Stimulated activated CD8-positive, alpha-beta memory T cell treated with anti-CD3 and anti-CD28 coated beads, Interleukin-7, amount 100 ng/mL, for 4 hours (primary cell): ENCODE measurements at places on chromosomes 4 and X.

DNA sequence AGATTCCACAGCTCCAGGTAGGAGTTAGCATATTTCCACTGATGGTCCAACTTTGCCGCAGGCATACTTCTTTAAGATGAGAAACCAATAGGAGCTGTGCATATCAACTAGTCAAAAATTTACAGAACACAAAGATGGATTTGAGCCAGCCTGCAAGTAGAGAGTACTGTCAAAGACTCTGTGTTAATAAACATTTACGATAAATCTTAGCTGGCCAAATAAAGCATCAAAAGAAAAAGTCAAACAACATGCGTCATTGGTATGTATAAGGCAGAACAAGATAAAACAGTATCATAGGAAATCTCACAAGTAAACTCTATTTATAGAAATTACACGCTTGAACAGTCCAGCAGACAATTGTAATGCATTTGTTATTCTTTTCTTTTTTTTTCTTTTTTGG, 907.4 kb upstream of the AGA start:
- DNase-seq = no peak

- no peak for DNase-seq
Measured at GRCh38 chr4:85769009-85769408, 294.1 kb downstream of the ARHGAP24 start.

GRCh38 chr4:147760176-147760575, 28.3 kb downstream of the ARHGAP10 start:
- no peak for DNase-seq

DNA sequence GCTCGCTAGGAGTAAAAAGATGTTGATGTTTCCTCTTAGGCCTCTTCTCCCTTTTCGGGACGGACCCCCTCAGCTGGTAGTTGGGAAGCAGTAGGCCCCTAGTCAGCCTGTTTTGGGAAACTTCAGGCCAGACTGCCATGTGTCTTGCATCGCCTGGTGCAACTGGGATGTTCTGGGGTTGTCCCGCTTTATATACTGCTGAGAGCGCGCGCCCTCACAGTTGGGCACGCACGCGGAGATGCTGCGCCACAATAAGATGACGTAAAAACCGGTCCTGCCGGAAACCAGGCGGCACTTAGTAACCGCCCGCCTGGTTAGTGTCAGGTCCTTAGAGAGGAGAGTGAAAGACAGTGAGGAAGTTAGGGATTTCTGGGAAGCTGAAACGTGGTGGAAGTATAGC, 231.3 kb upstream of the CT83 start:
- DNase-seq = no peak

GRCh38 chr4:165328708-165329107, 1.2 kb downstream of the MSMO1 start:
- DNase-seq = no peak

DNA sequence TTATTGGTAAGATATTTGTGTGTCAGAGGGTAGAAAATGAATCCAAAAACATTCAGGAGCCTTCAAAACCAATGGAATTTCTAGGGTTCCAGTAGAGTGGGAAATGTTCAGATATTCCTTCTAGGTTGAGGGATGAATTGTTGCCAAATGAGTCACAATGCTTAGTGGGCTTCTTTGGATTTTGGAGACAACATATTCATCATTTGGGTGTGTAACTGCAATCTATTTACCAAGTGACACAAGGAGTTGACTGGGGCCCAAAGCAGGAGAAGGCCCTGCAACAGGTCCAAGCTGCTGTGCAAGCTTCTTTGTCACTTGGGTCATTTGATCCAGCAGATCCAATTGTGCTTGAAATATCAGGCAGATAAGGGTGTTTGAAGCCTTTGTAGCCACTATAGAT, 551.5 kb upstream of the PITX2 start:
- no peak for DNase-seq

GRCh38 chrX:94914235-94914634, 1240.2 kb downstream of the FAM133A start:
- no peak for DNase-seq

DNA sequence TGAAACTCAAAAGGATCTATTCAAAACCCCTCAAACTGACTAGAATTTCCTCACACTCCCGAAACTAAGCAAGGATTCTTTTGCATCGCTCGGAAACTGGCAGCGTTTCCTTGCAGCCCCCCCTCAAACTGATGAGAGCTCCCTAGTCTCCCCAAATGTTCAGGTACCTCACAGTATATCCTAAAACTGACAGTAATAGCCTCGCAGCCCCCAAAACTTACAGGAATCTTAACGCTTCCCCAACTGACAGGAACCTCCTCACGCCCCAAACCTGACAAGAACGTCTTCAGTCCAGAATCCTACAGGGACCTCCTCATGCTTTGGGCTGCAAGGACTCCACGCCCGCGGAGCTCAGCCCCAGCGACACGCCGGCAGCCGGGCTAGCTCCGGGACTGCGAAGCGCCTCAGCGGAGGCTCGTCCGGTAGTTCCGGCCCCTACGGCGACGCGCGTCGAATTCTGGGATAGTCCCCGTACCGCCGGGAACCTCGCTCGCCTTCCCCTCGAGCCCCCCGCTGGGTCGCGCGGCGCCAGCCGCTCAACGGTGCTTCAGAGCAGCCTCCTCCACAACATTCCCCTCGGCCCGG, 640 bp downstream of the PHF8 start:
- DNase-seq = no peak

GRCh38 chr4:31052519-31052918, 332.4 kb downstream of the PCDH7 start:
- DNase-seq = no peak

GRCh38 chr4:182697094-182697493, 220.1 kb downstream of the DCTD start:
- no peak for DNase-seq

DNA sequence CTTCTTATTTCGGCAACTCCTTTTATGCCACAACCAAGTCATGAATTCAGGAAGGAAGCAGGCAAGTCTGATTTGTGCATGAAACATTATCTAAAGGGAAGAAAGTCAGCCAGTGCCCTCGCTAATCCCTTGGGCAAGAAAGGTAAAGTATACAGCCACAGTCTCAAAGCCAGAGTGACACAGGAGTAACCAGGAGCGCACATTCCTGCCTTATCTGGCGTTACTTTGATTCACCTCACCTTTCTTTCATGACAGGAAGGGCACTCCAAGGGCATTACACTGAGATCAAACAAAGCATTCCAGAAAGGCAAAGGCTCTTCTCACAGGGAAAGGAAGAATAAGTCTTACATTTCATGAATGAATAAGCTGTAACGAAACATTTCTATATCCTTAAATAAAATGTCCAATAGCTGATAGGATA, 38.8 kb downstream of the FAT1 start:
- no peak for DNase-seq

DNA sequence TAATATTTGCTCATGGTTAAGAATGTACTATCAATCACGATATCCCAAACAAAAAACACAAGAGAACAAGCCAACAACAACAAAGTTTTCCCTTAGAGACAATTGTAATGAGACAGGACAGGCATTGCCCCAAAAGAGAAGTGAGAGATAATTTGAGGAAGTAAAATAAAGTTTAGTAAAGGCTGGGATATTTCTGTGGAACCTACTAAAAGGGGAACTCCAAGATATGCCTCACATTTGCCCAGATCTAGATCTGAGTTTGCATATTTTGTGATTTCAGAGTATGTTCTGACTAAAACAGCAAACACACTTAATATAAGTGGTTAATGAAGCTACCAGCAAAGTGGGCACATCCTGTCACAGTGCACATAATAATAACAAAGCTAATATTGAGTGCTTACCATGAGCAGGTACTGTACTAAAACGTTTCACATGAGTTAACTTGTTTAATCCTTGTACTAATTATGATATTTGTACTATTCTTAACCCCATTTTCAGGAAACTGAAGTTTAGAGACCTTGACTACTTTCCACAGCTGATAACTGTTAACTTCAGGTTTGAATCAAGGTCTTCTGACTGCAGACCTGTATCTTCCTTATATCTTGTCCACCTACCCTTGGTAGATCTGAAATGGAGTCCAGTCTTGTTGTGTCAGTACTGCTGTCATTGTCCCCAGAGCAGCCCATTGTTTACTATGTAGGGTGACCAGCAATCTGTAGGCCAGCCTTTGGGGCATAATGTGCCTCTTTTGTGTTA, 26.0 kb upstream of the BMP2K start:
- no peak for DNase-seq

- DNase-seq = no peak
Measured at GRCh38 chr4:73600954-73601353, 19.3 kb downstream of the RASSF6 start.

- DNase-seq = no peak
Measured at GRCh38 chr4:72375073-72375736, 193.8 kb downstream of the ADAMTS3 start.

DNA sequence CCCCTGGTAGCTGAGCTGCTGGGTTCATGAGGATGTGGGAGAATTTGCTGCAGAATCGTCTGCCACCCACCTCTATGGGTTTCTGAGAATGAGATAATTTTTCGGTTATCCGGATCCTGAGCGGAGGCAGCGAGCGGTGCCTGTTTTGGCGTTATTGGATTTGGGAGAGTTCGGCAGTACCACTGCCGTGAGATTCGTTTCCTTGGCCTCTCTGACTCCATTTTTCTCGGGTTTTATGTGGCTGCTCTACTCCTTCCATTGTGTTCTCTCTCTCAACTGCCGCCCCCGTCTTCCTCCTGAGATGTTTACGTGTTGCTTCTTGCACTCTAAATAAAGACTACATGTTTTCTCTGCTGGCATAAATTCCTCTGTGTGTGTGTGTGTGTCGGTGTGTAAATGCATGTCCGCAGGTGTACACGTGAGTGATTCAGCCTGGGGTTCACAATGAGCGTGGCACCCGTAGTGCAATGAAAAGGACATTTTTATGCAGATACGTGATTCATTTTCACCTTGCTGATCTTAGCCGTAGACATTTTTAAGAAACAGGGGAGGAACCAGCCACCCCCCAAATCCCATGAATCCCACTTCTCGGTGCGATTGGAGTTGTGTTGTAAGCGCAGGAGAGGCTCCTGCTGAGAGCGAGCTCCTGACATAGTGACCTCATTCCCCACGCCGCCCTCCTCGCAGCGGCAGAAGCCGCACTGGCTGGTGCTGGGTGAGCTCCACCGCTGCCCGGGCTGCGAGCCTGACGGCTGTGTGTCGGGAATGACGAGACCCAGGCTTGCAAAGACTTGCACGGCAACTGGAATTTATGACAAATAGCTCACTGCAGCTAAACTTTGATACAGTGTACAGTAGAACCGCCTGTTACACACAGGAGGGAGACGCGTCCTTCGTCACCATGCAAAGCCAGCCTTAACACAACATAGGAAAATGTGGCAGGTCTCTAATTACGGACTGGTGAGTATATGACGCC, 82.2 kb downstream of the STOX2 start:
- no peak for DNase-seq

DNA sequence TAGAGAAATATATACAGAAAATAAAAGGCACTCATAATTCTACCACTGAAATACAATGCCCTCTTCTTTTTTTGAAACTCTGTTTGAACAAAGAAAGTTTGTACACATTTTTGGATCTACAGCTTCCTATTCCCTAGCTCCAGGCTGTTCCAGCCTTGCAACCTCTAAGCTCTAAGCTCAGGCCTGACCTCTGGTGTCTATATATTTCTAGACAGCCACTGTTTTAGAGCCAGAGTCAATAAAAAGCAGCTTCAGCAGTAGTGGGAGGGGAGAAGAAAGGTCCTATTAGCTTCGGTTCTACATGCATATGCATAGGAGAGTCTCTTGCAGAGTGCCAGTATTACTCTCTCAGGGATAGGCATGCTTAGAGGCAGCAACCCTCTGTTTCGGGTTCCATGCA, 39.7 kb downstream of the CLDN2 start:
- DNase-seq = no peak

DNA sequence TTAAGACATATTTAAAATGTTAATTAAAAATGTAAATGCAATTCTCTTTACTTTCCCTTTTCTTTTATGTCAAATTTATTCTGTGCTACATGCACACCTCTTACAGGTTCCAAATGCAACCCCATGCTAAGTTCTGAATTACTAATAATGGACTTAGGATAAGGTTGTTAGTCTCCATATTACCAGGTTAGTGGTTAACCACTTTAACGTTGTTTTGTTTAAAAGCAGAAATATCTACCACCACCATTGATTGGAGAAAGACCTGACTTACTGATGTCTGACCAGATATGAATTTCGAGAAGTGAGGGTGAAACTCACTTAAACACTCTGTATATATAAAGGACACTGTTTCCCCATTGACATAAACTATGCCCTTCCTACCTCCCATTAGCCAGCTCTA, 6.9 kb upstream of the TRPC3 start:
- DNase-seq = no peak

- no peak for DNase-seq
Measured at GRCh38 chr4:152038238-152038637, 277.4 kb upstream of the GATB start.

DNA sequence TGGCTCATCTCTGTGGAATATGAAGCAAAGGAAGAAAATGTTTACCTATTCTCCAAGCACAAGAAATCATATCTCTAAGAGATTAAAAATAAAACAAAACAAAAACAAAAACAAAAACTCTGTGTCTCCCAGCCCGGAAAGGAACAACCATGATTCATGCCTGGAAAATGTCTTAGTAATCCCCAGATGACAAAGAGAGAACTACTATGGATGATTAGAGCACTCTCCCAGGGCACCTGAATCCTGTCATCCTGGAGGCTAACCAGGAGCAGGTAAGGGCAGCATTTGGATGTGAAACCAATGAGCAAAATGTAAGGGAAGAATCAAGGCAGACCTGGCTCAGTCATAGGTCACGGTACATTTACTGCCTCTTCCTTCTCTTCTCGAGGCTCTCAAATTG, 1.7 kb upstream of the AKAP4 start:
- no peak for DNase-seq

GRCh38 chrX:15344106-15344505, 8.8 kb upstream of the PIGA start:
- DNase-seq = no peak

DNA sequence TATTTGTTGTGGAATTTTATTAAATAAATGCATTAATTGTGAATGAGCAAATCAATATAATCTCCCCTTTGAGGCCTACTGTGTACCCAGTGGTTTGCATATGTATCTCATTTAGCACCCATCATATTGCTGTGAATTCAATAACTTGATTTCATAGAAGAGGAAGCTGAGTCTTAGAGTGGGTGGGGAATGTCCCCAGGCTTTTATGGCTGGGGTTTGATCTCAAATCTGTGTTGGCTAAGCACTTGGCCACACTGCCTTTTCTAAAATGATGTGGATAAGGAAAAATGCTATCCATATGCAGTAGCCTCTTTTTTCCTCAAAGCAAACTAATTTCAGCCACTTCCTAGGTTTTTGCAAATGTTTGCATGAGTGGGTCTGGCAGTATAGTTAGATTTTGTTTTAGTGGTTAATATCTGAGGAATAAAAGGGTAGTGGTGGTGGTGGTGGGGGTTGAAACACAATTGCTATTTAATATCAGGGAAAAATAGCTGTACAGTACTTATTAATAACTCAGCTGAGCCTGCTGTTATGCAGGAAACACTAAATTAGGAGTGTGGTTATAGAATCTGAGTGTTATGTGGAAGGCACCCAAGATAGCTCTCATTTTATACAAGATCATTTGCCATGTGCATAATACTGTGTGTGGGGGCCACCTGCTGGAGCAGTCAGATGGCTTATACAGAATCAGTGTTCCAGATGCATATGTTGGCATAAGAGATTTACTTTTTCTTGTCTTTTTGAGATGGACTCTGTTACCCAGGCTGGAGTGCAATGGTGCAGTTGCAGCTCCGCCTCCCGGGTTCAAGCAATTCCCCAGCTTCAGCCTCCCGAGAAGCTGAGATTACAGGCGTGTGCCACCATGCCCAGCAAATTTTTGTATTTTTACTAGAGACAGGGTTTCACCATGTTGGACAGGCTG, 108.0 kb downstream of the TMEM131L start:
- DNase-seq = peak; percentile 59

GRCh38 chr4:57211131-57211530, 100.9 kb upstream of the IGFBP7 start:
- no peak for DNase-seq

- no peak for DNase-seq
Measured at GRCh38 chr4:24476282-24476681, 108.1 kb downstream of the DHX15 start.
